ENCODE measurements at places on chromosomes 13 and 19.
A peak's percentile ranks its signal among the peaks of the same experiment; 100 is the strongest.

DNA sequence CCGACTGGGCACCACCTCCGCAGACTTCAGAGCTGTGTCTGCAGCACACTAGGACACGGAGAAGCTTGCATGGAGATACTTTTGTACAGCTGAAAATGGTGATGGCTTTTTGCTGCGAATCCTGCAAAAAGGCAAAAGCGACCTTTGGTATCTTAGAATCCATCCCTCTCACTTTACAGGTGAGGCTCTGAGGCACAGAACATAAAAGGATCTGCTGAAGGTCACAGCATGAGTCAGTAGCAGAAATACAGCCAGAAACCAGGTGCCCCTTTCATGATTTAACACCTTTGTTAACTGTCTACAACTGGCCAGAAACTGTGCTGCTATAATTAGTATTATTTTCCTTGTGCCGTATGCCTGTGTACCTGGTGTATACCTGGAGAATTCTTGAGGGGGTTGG is 48.3 kb downstream of the EFNB2 start:
- no peaks in the 10 kb centered on the region for H3K36me3 ChIP-seq
- peaks cover 17% of the 10 kb centered on the region for H3K4me1 ChIP-seq
- H3K27ac ChIP-seq = no peak overlapping the region
- H3K27me3 ChIP-seq = peaks cover 85% of the 10 kb centered on the region
- DNase-seq = no peak

- H3K4me1 ChIP-seq = no peaks in the 10 kb centered on the region
- H3K27ac ChIP-seq = no peak overlapping the region
- H3K4me3 ChIP-seq = no peak overlapping the region
- H3K27me3 ChIP-seq = no peaks in the 10 kb centered on the region
- H3K36me3 ChIP-seq = no peaks in the 10 kb centered on the region
- DNase-seq = no peak
Observed at GRCh38 chr13:105343134-105343806, 1192.2 kb downstream of the EFNB2 start.

DNA sequence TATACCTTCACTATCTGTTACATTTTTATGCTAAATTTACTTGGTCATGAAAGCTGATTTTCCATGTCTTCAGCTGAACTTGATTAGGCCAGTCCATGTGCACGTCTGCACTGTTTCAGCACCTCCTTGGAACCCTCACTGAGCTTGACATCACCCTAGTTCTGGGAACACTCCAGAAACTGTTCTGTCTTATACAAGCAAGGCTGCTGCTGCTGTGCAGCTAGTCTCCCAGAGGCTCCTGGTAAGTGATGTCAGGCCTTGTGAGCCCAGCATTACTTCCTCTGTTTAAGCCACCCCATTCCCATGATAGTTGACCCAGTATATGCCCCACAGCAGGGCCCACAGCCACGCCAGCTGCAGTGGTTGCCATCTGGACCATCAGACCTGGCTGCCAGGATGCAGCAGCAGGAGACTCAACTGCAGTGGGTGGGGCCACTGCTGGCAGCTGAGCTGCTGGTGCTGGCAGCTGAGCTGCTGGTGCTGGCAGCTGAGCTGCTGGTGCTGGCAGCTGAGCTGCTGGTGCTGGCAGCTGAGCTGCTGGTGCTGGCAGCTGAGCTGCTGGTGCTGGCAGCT is 90.5 kb upstream of the AKAP11 start:
- no peaks in the 10 kb centered on the region for H3K27me3 ChIP-seq
- no peak overlapping the region for H3K4me3 ChIP-seq
- H3K27ac ChIP-seq = no peak overlapping the region
- no peak for DNase-seq
- peaks cover 1% of the 10 kb centered on the region for H3K36me3 ChIP-seq
- peaks cover 7% of the 10 kb centered on the region for H3K4me1 ChIP-seq

DNA sequence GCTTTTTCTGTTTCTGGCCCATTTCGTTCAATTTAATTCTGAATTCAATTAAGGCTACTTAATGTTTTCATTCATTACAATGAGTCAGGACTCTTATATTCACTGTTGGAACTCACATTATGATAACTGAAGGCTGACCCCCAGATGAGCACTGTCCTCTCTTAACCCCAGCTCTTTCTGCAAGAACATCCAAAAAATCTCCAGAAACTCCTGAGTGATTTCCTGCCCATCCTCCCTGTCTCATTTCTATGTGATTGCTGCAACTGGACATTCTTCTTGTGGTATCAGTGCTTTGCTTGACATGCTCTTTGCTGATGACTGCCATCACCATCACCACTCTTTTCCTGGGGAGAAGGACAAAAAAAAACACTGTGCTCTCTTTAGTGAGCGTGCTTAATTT is 240.3 kb downstream of the SPRY2 start:
- no peak for DNase-seq
- no peaks in the 10 kb centered on the region for H3K4me1 ChIP-seq
- no peak overlapping the region for H3K27ac ChIP-seq
- H3K36me3 ChIP-seq = no peaks in the 10 kb centered on the region
- H3K27me3 ChIP-seq = no peaks in the 10 kb centered on the region

DNA sequence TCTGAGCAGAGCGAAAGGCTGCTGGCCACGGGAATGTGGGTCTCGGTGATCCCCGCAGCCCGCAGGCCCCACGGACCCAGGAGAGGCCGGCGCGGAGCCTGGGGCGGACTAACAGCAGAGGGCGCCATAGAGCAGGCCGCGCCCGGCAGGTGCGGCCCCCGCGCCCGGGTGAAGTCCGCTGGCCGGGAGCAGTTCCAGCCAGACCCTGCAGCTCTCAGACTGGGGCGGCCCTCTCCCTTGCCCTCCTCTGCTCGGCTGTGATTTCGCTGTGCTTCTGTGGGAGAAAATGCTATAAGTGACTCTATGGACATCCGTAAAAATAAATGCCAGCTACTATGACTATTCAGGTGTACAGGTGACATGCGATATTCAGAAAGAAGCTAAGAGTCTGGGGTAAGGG is 37.7 kb downstream of the GSX1 start:
- peak; percentile 20 for DNase-seq
- H3K27ac ChIP-seq = no peak overlapping the region
- peaks cover 14% of the 10 kb centered on the region for H3K4me1 ChIP-seq
- H3K4me3 ChIP-seq = peak overlapping the region; percentile 29
- no peaks in the 10 kb centered on the region for H3K36me3 ChIP-seq

Data from central memory CD8-positive, alpha-beta T cell (primary cell).